NCI-H1417 treated with DMSO at 0.1 percent for 48 hours (cell line): ENCODE measurements at places on chromosomes 7 and 10.

DNA sequence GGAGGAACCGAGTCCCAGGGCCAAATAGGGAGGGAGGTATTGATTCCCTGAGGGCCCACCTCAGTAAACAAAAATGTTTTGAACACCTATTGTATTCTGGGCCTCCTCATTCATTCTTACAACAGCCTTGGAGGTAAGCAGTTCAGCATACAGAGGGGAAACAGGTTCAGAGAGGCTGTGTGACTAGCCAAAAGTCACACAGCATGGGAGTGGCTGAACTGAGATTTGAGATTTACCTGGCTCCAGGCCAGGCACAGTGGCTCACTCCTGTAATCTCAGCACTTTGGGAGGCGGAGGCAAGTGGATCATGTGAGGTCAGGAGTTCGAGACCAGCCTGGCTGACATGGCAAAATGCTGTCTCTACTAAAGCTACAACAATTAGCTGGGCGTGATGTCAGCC lies 107.2 kb downstream of the TMEM130 start:
- DNase-seq, result no peak

DNA sequence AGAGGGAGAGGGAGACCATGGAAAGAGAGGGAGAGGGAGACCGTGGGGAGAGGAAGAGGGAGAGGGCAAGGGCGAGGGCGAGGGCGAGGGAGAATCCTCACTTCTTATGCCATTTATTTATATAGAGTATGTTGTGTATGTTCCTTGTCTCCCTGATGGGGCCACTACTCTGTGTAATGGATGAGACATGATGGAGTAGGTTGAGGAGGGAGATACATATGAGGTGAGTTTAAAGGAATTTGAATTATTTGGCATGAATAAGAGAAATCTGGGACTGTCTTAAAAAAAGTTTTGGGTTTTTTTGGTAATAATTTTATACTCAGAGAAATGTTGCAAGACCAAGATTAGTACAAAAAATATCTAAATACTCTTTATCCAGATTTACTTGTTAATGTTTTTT lies 20.1 kb downstream of the CCSER2 start:
- DNase-seq, result no peak

- no peak for DNase-seq
Observed at GRCh38 chr7:132307465-132307864, 268.8 kb downstream of the PLXNA4 start.

DNA sequence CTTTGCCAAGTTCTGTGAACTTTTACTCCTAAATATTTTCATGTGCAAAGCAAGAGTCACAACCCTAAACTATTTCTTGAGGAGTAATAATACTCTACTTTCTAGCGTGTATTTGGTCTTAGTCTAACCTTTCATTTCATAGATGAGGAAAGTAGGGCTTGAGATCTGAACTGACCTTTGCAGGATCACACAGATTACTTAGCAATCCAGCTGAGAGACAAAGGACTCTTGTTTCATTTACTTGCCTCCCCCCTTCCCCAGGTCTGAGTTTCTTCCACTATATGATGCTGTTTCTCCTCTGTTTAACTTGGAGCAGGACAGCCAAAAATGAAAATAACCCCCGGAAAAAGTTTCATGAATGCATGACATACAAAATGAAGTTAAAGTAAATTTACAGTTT lies 75.3 kb upstream of the PTN start:
- DNase-seq, result no peak

GRCh38 chr10:48253970-48254657 lies 20.4 kb downstream of the FRMPD2 start:
- DNase-seq, result no peak

- no peak for DNase-seq
Observed at GRCh38 chr7:2312267-2312929, 1.8 kb downstream of the SNX8 start.

DNA sequence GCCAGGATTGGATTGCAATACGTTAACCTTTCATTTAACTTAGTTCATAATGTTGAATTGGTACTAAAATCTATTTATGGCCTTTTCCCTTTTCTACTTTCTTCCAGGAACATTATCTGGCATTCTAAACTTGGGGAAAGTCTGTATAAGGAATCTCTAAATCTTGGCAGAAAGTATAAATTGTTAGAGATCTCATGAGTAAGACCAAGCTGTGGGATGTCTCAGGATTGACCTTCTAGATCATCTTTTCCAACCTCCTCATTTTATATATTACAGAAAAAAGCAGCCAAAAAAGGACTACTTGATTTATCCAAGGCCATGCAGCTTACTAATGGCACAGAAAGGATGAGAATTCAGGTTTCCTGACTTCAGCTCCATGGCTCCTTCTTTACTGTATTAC lies 598.3 kb downstream of the INHBA start:
- DNase-seq, result no peak

GRCh38 chr10:4120096-4120853 lies 335.3 kb upstream of the KLF6 start:
- DNase-seq, result no peak

GRCh38 chr10:114472877-114473253 lies 68.6 kb upstream of the AFAP1L2 start:
- no peak for DNase-seq

DNA sequence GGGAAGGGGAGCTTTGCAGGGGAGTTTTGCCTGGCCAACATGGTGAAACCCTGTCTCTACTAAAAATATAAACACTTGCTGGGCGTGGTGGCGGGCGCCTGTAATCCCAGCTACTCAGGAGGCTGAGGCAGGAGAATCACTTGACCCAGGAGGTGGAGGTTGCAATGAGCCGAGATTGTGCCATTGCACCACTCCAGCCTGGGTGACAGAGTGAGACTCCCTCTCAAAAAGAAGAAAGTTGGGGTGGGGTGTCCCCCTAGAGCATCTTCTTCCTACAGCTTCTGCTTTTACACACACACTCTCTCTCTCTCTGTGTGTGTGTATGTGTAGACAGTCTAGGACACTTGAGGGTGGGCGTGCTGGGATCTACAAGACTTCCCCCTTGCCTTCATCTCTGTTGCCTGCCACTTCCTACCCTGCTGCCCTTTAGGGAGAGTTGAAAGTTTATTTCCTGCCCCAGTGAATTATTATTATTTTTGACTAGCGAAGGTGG lies 21.7 kb downstream of the PLAU start:
- DNase-seq, result no peak

GRCh38 chr10:55800602-55801352 lies 560.3 kb downstream of the ZWINT start:
- no peak for DNase-seq

DNA sequence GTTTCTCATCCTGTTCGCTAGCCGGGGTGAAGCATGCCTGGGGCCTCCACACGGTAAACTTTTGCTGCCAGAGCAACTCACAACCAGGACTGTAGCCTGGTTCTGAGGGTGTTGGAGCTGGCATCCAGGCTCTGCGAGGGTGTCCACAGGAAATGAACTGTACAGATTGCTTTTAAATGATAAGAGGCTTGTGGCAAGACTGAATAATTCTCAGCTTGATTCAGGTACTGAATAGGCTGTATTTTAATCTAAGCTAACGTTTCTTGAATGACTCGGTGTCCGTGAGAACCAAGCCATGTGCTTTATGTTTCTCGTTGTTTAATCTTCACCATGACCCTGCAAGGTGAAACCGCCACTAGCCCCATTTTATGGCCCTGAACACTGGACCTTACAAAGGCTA lies 49.3 kb downstream of the EEPD1 start:
- no peak for DNase-seq

DNA sequence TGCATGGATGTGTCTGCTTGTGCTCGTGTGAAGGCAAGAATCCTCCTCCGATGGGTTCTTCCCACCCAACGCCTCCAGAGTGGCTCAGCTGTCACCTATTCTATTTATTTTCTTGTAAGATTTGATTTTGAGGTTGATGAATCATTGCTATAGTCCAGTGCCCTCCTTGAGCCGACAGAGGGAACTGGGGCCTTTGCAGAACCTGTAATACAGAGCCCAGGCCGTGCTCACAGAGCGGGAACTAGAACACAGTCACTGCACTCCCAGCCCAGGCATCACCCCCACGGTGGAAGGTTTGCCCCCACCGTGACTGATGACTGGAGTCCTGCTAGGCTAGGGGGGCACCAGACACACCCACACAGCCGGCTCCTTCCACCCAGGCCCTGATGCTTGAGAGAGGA lies 2.0 kb downstream of the RARRES2 start:
- no peak for DNase-seq

GRCh38 chr7:57415730-57416129 lies 34.2 kb upstream of the ZNF716 start:
- DNase-seq, result no peak

DNA sequence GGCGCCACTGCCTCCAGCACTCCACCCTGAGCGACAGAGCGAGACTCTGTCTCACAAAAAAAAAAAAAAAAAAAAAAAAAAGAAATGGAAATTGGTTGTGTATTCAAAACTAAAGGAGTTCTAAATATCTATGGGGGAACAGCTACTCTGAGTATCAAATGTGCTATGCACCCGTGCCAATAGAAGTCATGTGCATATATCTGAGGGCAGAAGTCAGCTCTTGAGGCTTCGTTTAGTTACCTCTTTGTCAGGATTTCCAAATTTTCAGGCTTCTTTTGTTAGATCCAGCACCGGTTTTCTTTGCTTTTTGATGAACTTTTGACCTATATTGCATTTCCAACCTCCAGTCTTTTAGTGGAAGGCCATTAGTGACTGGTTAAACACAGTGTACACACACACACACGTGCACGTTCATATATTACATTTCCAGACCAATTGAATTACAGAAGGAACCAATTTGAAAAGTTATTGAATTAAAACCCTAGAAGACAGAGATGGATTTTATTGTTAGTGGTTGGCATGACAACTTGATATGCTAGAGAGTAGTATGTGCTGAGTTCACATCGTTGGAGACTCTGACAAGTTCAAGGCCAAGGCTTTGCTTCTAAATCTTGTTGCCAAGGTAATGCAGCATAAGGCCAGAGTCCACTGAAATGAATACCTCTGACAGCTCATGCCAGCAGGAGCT lies 33.1 kb upstream of the ADD3 start:
- DNase-seq, result no peak

DNA sequence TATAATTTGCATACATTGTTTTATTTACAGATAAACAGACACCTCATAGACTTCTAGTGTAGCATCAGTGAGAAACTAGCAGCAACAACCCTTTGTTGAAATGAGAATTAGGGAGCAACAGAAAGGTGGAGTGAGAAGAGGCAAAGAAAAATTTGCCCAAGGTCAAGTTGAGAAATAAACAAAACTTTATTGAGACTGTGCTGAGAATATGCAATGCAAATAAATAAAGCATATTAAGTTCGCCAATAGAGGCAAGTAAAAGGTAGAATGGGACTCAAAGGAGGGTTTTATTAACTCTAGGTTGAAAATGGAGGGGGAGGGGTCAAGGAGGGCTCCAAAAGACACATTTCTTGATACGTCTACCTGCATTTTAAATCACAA lies 49.7 kb downstream of the CACNA2D1 start:
- DNase-seq, result no peak

DNA sequence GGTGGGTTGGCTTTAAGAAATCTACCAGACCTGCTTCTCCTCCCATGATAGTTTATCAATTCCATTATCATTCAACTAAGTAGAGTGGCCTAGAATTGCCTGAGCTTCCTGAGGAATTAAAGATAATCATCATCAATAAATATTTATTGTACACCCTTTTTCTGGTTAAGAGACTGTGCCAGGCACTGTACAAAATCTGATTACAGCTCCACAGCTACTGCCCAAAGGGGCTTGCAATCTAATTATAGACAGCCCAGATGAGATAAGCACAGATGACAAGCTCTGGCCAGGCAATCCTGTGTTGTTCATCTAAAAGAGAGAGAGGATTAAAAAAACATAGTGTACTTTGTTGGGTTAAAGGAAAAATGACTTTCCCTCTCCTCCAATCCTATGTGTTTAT lies 586.4 kb downstream of the GATA3 start:
- DNase-seq, result no peak

DNA sequence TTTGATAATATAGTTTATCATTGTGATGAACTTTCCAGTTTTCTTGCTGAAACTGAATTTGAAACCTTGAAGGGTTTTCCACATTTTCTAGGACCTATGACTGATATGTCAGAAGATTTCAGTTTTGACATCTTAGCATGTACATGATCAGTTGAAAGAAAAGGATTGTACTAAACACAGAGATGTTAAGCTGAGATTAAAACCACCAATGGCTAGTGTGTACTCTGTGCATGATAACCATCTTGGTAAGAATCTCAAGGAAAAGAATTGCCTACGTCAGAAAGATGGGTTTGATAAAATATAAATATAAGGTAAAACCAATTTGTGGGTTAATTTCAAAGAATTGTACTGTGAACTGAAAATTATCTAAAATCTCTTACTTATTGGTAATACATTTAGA lies 776.4 kb downstream of the GATA3 start:
- DNase-seq, result no peak

DNA sequence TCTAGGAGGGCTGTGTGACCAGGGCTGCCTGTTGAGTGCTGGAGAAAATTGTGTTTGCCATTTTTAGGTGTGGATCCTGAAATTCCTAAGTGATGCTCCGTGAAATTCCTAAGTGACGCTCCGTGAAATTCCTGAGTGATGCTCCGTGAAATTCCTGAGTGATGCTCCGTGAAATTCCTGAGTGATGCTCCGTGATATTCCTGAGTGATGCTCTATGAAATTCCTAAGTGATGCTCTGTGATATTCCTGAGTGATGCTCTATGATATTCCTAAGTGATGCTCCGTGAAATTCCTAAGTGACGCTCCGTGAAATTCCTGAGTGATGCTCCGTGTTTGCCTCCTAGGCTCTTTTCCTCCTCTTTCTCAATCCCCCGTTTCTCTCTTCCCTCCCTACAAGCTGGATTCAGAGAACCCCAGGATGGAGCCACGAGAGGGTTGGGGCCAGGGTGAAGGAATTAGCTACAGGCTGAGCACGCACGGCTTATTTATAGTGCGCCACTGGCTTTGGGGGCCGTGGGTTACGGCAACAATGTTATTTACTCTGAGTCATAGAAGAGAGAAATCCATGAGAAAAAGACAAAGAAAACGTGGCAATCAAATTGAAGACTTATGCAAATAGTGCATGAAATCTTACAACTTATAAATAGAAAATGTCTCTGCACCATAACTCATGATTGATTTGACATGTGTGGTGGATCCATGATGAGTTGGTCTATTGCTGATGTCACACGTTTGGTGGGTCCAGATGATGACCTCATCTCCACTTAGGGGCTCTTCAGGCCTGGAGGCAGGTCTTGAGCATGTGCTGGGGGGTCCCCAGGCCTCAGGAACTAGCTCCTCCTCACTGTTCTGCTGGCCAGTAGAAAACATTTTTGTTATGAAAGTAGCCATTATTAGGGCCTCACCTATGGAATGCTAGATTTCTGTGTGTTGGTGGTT lies 224.6 kb downstream of the WDR37 start:
- DNase-seq, result no peak
